ENCODE measurements at places on chromosomes 12 and 14.

DNA sequence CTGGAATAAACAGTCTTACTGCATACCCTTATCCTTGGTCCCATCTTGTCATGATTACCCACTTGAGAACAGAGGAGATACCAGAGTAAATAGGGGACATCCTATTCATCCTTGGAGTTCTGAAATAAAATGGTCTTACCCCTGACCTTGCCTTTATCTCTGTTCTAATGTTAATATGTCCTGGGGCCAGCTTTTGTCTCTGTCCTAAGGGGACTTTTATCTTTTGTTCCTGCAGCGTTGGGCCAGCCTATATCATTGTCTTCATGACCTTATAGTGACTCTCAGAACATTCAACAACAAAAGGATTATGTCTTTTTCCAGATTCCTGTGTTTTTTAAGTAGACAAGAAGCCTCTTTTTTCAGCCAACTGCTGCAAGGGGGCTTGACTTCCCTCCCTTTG, 1057.5 kb downstream of the LRFN5 start:
- DNase-seq: no peak

- DNase-seq: no peak
Measured at GRCh38 chr14:65103150-65103760, 938 bp upstream of the MAX start.

- DNase-seq: no peak
Measured at GRCh38 chr12:111155521-111155920, 213.4 kb downstream of the PHETA1 start.

DNA sequence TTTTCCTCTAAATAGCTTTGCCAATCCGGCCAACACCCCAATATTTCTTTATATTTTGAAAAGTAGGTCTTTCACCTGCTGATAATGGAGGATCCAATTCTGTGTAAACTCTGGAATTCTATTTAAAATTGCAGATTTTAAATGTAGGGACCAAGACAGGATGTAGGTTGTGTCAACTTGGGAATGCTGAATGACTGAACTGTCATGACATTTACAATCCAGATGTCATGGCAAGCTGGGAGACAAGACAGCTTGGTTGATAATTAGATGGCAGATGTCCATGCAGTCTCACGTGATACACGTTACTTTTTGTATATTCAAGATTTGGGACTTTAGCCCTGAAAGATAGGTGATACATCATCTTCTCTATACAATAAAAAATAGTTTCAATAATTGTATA, 477.2 kb downstream of the DIO2 start:
- no peak for DNase-seq

- DNase-seq: no peak
Measured at GRCh38 chr14:89571491-89571890, 154.5 kb upstream of the FOXN3 start.

GRCh38 chr12:49030714-49031572, 12.4 kb upstream of the PRKAG1 start:
- no peak for DNase-seq

DNA sequence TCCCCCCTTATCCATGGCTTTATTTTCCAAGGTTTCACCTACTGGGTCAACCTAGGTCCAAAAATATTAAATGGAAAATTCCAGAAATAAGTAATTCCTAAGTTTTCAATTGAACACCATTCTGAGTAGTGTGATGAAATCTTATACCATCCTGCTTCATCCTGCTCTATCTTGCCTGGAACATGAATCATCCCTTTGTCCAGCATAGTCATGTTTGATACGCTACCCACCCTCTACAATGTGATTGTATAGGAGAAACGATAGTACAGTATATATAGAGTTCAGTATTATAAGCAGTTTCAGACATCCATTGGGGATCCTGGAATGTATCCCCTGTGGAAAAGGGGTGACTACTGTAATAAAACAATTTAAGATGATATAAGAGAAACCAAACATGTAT, 62.2 kb downstream of the IFNG start:
- DNase-seq: no peak

GRCh38 chr12:5034603-5035002, 9.1 kb upstream of the KCNA5 start:
- DNase-seq: no peak

DNA sequence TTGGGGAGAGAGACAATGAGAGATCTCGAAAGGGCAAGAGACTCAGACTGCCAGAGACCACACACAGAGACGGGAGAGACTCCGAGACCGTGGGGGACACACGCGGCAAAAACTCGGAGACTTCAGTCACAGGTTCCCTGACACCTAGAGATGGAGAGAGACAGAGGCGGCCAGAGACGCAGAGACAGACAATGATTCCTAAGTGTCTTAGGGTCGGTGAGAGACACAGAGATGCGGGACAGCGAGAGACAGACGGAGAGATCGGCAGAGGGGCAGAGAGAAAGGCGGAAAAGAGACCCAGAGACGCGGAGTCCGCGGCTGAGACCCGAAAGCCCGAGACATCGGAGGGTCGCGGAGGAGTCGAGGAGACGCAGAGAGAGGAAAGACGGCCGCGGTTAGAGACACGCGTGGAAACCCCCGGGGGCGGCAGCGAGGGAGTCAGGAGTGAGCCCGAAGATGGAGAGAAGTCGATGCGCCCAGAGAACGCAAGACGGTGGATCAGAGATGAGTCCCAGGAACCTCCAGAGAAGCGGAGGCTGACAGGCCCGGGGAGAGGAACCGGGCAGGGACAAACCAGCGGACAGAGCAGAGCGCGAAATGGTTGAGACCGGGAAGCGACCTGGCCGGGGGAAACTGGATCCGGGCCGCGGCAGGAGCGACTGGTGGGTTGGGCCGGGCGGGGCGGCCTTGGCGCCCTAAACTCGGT, 7.8 kb downstream of the LHX5 start:
- DNase-seq: no peak

DNA sequence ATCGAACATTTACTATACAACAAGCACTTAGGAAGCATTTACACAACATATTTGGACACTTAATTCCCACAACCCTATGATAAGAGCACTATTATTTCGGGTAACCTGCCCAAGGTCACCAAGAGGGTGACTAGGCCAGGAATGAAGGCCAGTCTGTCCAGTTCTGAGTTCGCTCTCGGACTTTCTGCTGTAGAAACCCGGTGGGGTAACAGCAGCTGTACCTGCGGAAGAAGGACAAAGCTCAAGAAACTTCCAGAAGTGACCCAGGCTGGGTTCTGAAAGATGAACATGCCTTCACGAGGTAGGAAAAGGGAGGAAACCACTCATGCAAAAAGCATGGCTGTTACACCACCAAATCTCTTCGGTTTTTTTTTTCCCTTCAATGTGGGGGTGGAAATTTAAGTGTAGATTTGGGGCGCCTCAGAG, 10.8 kb downstream of the PLA2G1B start:
- DNase-seq: no peak

DNA sequence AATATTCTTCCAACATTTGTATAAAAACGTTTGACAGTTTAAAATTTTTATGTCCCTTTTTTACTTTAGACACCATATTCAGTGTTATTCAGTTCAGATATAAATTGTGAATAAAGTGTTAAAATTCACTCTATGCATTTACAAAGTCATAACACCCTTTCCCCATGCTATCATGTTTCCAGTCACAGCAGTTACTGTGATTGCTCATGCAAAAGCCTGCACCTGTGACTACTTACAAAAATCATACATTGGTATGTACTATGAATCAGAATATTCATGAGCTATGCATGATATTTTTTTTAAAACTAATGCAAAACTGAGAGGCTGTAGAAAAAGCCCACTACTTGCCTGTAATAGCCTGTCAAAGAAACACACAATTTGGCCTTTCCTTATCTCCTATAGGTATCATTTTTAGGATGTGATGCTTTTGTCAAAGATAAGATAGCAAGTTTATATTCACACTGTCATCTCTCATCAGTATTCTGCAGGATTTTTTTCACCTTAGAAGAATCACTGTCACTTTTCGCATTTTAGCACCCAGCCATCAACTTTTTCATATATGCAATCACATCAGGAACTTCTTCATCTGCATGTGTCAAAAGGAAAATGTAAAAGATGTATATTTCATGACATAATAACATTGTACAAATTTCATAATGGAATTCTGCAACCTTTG, 443.2 kb downstream of the C12orf50 start:
- no peak for DNase-seq

GRCh38 chr12:96359328-96359727, 40.9 kb downstream of the CDK17 start:
- no peak for DNase-seq

Data from hippocampal formation (tissue), 2 donors.